ENCODE measurements at places on chromosomes 6 and 20. TPM values are rescaled to one million over a fixed set of nuclear protein-coding genes. Genes with fewer than 3 reads are reported as not detected.

GRCh38 chr6:11900662-11901598, 111.2 kb upstream of the HIVEP1 start:
- no peak for DNase-seq

GRCh38 chr6:130520801-130521200, 155.0 kb downstream of the TMEM200A start:
- DNase-seq = no peak

- no peak for DNase-seq
These were observed 14.0 kb upstream of the KIF3B start for GRCh38 chr20:32263398-32263954.

DNA sequence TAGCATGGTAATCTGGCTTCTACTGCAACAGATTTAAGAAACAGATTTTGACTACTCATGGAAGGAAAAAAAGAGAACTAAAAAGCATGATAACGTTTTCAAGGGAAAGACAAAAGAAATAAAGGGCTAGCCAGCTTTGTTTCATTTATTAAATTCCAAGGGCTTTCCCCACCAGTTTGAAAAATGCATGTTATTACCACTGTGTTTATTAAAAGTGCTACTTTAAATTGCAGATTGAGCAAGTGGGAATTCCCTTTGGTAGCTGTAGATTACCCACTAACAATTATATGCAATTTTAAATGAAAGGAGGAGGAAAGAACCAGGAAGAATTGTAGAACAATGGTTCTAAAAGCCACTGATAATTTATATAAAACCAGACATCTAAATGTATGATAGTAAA, 40.6 kb upstream of the NHSL1 start:
- no peak for DNase-seq

DNA sequence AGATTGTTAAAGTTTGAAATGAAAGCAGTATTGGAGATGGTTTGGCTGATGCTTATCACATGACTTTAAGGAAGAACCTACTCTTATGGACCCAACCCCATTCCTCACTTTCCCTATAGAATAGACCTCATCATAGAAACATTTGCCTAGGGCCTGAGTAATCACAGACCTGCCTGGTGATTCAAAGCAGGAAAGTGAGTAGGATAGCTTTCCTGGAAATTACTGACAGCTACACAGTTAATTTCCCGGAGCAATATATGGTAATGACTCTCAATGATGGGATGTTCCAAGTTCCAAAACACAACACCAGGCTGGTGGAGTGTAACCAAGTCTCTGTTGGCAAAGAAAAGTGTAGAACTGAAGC, 233.8 kb downstream of the SIM1 start:
- no peak for DNase-seq

The SSR1 gene
- 136 TPM for total RNA-seq

The GMPR gene
- 5.6 TPM for total RNA-seq

The C20orf141 gene
- not detected for total RNA-seq

The TUBB2A gene
- 19.5 TPM for total RNA-seq

All from left colon (tissue), 2 donors.